ENCODE measurements at places on chromosomes 3 and 15. TPM values are rescaled to one million over a fixed set of nuclear protein-coding genes. Genes with fewer than 3 reads are reported as not detected.
A peak's percentile ranks its signal among the peaks of the same experiment; 100 is the strongest.

PSTPIP1 gene
- 0.46 TPM for total RNA-seq

GRCh38 chr15:69787791-69788190, 309.9 kb downstream of the TLE3 start:
- H3K4me1 ChIP-seq = no peaks in the 10 kb centered on the region
- no peak overlapping the region for H3K27ac ChIP-seq
- H3K4me3 ChIP-seq = no peak overlapping the region
- H3K27me3 ChIP-seq = no peaks in the 10 kb centered on the region
- H3K36me3 ChIP-seq = no peaks in the 10 kb centered on the region
- no peak for DNase-seq

TOP2B gene
- total RNA-seq = 63.1 TPM

- H3K4me3 ChIP-seq = no peak overlapping the region
- no peaks in the 10 kb centered on the region for H3K27me3 ChIP-seq
- DNase-seq = no peak
- H3K27ac ChIP-seq = no peak overlapping the region
- H3K36me3 ChIP-seq = no peaks in the 10 kb centered on the region
- H3K4me1 ChIP-seq = no peaks in the 10 kb centered on the region
Observed at GRCh38 chr3:145882436-145882835, 278.5 kb downstream of the PLOD2 start.

DNA sequence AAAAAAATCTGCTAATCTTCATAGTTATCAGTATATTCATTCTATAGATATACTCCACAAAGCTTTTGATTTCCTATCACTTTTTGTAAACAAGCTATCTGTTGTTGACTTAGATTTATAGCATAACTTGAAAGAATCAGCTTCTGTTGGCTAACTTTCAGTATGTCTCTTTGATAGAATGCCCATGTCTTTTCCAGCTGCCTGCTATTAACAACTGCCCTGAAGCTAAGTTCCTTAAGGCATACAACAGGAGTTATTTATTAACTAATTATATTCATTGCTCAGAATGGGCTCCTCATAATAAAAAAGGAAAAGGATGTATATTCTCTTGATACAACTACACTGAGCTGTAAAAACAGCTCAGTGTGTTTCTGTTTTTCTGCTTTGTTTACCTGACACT, 293.9 kb downstream of the TUSC7 start:
- H3K27ac ChIP-seq = no peak overlapping the region
- DNase-seq = no peak
- H3K27me3 ChIP-seq = no peaks in the 10 kb centered on the region
- H3K4me3 ChIP-seq = no peak overlapping the region
- no peaks in the 10 kb centered on the region for H3K4me1 ChIP-seq

TGM4 gene
- 0.46 TPM for total RNA-seq

- no peak overlapping the region for H3K27ac ChIP-seq
- peaks cover 2% of the 10 kb centered on the region for H3K36me3 ChIP-seq
- DNase-seq = no peak
- peak overlapping the region; percentile 89 for H3K4me3 ChIP-seq
- H3K4me1 ChIP-seq = peaks cover 28% of the 10 kb centered on the region
- H3K27me3 ChIP-seq = no peaks in the 10 kb centered on the region
Observed at GRCh38 chr3:41202834-41203345, 3.6 kb downstream of the CTNNB1 start.

Measured in Panc1 (cell line).